ENCODE measurements at places on chromosomes 13 and 19. TPM values are rescaled to one million over a fixed set of nuclear protein-coding genes. Genes with fewer than 3 reads are reported as not detected.

- no peak for DNase-seq
Measured at GRCh38 chr13:33403807-33404362, 118.3 kb upstream of the STARD13 start.

- DNase-seq: no peak
Measured at GRCh38 chr19:28581468-28581770, 631.5 kb downstream of the UQCRFS1 start.

Gene KLK6
- not detected for total RNA-seq

DNA sequence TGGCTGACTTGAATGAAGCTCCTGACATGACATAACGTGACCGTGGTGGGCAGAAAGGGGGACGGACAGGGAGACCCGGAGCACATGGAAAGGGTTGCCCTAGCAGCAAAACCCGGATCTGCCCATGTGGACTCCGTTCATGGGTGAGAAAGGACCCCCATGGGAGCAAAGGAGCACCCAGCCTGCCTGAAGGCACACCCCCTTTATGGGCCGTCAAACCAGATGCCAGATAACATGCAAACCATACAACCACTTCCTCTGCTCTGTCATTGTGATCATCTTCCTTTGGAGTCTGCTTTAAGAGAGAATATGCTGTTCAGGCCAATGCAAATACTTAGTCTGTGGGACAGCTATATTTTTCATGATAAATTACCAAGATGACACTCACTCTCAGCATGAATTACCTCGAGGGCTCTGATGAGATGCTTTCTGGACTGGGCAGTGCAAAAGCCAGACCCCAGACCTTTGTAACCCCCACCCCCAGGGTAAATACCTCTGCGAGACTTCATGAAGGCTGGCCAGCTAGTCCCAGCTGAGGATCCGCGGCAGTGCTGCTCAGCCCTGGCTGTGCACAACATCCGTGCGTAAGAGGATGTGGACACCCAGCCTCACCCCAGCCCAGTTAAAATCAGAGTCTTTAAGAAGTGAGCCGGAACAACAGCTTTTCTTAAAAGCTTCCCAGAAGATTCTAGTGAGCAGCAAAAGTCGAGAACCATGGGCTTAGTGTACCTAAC lies 126.6 kb downstream of the USP12 start:
- no peak for DNase-seq

DNA sequence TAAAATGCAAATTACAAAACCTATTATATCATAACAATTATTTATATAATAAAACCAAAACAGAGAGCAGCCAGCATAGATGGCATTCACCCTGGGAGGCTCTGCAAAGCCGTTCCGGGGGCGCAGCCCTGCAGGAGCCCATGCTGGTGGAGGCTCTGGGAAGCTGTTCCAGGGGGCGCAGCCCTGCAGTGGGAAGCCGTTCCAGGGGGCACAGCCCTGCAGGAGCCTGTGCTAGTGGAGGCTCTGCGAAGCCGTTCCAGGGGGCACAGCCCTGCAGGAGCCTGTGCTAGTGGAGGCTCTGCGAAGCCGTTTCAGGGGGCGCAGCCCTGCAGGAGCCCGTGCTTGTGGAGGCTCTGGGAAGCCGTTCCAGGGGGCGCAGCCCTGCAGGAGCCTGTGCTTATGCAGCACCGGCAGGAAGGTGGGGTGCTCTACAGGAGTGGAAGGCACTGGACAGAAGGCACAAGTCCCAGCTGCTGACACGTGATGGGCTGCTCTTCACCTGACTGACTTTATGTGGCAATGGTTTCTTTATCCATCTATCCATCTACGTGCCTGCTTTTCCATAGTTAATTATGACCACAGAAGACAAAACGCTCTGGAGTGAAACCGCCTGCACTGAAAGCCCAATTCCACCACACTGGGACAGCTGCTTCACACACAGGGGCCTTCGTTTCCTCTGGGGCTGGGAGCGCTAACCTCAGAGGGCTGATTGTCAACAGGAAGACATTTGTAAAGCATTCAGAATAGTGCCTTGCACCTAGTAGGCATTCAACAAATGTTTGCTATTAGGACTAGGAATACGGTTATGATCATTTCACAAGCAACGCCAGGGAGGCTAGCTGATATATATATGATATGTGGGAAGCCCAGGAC lies 23.7 kb downstream of the PCID2 start:
- DNase-seq: no peak

DNA sequence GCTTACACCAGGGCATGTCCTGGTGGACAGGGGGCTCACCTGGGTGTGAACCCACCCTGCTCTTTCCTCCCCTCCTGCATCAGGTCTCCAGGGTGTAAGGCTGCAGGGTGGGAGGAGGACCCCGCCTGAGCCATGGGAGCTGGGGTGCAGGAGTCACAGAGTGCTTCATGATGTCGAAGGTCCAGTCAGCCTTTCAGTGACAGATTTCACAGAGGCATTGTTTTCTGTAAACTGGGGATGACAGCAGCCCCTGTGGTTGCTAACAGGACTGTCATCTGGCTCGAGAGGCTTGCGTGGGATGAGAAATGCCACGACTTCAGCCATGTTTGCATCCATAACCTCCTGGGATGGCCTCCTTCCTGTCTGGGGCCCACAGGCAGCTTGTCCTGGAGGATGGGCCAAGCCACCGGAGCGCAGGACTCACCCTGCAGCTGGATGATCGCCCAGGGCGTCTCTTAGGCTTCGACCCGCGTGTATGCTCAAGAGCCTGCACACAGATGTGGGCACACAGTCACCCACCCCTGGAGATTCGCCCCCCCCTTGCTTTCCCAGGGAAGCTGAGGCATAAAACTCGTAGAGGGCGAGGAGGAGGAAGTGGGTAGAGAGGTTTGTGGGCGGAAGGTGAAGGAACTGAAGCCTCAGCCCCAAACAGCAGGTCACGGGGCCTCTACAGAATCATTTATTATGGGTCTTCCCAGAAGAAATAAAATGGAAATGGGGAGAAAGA lies 4.9 kb downstream of the NANOS3 start:
- peak; percentile 28 for DNase-seq

DNA sequence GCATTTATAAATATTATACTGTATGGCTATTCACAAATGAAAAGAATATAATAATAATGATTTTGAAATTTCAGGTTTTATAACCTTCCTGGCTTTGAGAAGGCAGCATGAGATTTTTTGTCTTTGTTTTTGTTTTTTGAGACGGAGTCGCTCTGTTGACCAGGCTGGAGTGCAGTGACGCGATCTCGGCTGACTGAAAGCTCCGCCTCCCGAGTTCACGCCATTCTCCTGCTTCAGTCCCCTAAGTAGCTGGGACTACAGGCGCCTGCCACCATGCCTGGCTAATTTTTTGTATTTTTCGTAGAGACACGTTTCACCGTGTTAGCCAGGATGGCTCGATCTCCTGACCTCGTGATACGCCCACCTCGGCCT lies 64.1 kb downstream of the ZNF429 start:
- DNase-seq: no peak

DNA sequence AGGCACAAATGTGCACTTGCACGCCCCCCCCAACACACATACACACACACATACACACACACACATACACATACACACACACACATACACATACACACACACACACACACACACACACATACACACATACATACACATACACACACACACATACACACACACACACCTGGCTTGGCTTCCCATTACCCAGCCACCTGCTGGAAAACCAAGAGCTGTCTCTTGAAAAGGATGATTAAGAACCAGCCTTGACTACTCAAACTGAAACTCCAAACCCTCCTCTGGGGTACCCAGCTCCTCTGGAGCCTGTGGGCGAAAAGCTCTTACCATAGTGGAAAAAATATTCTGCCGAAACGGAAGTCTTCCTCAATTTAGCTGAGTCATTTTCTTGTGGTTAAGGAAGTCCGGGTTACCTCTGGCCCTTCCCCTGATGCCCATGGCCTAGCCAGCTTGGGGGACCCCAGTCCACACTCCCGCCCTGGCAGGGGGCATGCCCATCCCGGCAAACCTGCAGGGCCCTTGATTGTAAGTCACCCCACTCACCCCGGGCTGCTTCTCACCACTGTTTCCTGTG lies 21.9 kb downstream of the CEBPA start:
- DNase-seq: no peak

Gene DGKH
- total RNA-seq: 5.1 TPM

Gene ZSCAN1
- total RNA-seq: not detected

Measured in activated T-cell treated with anti-CD3 and anti-CD28 coated beads, Interleukin-2, amount 50 U/mL, for 4 hours (primary cell).